ENCODE measurements at places on chromosomes 16 and 17.

- no peak for DNase-seq
These were observed 135.6 kb upstream of the IRX3 start for GRCh38 chr16:54422159-54422558.

DNA sequence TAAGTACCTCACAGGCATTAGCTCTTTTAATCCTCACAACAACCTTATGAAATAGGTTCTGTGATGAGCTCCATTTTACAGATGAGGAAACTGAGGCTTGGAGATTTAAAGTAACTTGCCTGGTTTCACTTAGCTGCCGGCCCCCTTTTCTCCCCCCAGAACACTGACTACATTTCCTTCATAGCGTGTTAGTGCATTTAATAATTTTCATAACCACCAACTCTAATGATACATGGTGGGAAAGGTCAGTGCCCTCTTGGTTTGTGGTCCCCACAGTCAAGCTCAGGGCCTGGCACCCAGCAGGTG, 16.5 kb upstream of the RHOT1 start:
- no peak for DNase-seq

GRCh38 chr17:8674344-8675305, 44.1 kb upstream of the MYH10 start:
- DNase-seq: no peak

GRCh38 chr16:938136-938535, 32.6 kb downstream of the LMF1 start:
- DNase-seq: no peak

GRCh38 chr17:5499476-5500231, 13.3 kb downstream of the MIS12 start:
- DNase-seq: no peak

DNA sequence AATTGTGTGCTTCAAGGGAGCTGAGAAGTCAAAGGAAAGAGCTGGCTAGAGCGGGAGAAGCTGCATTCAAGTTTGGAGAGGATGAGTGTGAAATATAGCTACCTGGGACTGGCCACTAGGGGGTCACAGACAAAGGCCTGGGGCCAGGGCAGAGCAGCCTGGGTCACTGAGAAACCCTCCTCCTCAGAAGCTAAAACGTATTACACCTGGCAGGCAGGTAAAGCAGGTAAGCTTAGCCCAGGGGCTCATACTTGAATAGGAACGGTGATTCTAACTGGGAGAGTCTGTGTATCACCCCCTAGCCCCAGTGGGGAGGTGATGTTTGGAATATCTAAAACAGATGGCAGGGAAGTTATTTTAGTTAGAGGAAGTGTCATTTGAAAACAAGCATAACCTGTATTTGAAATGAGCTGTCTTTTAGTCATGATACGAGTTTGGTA, 6.8 kb downstream of the KRT37 start:
- DNase-seq: peak; percentile 67

DNA sequence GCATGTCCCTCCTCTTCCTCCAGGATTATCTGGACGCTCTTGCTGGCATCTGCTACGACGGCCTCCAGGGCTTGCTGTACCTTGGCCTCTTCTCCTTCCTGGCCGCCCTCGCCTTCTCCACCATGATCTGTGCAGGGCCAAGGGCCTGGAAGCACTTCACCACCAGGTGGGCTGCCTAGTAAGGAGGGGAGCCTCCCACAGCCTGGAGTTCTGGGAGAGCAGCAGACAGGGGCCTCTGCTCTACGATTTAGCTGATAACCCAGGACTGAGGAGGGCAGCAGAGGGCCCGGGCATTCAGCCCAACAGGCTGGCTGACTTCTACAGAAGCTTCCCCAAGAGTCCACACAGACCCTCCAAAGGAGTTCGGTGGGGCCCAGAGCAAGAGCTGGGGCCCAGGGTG, 21.8 kb upstream of the DNAI2 start:
- DNase-seq: no peak

DNA sequence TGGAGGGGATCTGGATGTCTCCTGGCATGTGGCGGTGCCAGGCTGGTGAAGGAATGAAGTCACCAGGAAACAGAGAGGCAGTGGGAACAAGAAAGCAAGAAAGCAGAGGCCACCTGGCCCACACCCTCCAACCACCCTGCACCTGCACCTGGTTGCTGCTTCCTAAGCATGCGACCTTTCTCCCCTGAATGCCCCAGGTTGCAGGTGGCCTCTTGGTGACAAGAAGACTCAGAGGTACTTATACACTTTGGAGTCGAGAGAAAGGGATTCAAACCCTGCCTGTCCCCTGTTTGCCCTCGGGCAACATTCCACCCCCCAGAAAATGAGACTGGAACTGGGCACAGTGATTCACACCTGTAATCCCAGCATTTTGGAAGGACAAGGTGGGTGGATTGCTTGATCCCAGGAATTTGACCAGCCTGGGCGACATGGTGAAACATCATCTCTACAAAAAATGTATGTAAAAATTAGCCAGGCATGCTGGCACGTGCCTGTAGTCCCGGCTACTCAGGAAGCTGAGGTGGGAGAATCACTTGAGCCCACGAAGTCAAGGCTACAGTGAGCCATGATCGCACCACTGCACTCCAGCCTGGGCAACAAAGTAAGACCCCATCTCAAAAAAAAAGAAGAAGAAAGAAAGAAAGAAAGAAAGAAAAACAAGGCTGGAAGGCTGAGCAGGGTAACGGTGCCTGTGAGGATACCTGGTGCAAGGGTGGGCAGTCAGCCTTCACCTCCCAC, 34.6 kb upstream of the TNRC6C start:
- no peak for DNase-seq

GRCh38 chr17:1683459-1683858, 1.2 kb downstream of the PRPF8 start:
- DNase-seq: no peak

DNA sequence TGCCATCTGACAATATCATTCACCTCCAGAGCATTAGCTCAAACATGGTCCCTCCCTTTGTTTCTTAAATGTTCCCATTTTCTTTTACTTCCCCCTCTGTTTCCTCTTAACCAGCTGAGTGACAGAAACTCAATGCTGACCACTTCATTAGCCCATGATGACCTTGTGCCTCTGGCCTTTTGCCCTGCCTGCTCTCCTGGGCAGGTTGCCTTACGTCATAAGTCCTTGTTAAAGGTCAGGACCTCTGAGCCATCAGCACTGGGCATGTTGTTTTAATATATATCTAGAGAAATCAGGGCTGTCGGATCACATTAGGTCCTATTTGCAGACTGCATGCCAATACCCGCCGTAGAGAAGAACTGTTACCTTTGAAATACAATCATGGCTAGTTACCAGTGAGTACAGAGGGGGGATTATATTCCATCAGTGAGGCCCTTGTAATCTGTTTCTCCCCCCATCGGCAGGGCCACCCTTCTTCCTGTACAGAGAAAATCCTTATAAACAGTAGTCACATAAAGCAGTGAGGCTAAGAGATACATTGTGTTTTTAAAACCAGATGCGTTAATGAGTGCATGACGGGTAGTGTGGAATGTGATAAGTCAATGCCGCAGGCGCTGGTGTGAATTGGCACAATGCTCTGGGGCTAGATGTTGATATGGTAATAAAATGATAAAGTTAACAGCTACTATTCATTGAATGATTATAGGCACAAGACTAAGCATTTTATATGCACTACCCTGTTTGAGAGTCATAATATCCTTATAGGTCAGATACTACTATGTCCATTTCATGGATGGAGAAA, 94.3 kb upstream of the ZFHX3 start:
- DNase-seq: no peak

- no peak for DNase-seq
These were observed 27.1 kb downstream of the MMD start for GRCh38 chr17:55394357-55395021.

DNA sequence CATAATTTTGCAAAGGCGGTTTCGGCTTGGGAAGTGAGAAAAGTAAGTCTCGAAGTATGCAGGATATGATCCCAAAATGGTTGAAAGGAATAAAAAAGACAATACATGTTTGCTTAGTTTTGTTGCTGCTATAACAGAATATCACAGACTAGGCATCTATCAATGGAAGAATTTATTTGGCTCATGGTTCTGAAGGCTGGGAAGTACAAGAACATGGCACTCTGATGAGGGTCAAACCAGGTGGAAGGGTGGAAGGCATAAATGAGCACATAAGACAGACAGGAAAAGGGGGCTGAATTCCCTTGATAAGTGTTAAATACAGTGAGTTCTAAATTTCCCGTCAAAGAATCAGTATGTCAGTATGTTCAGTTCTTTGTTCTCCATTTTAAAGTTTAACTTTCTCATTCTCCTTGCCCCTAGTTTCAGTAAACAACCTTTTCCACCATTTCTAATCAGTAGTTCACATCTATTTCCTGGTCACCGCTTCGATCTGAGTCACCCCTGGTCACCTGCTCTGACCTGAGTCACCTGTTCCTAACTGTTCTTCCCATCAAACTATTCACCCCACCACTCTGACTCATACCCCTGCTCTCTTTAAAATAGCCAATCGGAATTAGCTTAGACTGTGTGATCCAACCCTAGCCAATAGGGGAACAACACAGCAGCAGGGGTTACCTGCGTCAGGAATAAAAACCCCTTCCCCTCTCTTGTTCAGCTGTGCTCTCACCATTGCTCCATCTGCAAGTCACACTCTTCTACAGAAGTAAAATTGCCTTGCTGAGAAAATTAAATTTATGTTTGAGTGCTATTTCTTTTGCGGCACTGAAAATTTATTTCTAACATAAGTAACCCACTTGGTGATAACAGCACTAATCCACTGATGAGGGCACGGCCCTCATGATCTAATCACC, 240.8 kb downstream of the STX8 start:
- DNase-seq: peak; percentile 21

GRCh38 chr16:68328151-68328859, 17.5 kb downstream of the PRMT7 start:
- peak; percentile 38 for DNase-seq

- DNase-seq: peak; percentile 13
These were observed 365.7 kb upstream of the PMFBP1 start for GRCh38 chr16:72537664-72538063.

- DNase-seq: no peak
These were observed 61.2 kb downstream of the RAB11FIP4 start for GRCh38 chr17:31452561-31453110.

GRCh38 chr17:44976206-44976605, 8.1 kb upstream of the C1QL1 start:
- no peak for DNase-seq

- DNase-seq: peak; percentile 35
These were observed 45.9 kb downstream of the SLC6A2 start for GRCh38 chr16:55701442-55702319.

DNA sequence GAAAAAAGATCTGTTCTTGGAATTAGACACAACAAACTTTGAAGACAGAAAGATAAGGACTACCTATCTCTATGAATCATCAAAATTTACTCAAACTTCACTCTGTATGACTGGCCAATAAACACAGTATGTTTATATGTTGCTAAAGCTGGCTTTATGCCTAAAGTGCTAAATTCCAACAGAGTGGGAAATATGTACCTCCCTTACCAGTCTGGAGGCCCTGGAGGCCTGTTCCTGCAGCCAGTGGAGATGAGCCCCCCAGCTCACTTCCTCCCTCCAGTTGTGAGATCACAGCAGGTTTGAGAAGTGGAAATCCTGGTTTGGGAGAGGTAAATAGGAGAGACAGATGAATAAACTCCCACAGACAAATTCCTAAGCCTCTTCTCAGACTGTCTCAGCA, 9.0 kb downstream of the ZNF23 start:
- DNase-seq: no peak

GRCh38 chr17:72422204-72422504, 301.3 kb downstream of the SOX9 start:
- peak; percentile 71 for DNase-seq

DNA sequence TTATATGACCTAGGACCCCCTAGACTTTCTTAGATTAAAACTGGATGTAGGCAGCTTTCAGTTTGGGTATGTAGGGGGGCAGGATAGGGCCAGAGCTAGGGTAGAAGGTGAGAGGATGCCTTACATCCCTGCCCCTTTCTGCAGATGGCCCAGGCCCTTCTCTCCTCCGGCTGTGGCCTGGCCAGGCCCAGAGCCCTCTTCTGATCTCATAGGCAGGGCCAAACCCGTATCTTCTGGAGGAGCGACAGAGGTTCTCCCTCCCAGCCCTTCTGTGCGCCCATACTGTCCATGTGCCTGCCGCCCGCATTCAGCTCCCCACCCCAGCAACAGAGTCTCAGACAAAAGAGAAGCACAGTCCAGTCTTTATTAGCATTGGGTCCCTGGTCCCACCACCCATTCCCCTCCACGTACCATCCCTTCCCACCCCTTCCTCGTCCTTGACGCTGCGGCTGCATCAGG, 2.0 kb upstream of the TSPOAP1 start:
- no peak for DNase-seq

DNA sequence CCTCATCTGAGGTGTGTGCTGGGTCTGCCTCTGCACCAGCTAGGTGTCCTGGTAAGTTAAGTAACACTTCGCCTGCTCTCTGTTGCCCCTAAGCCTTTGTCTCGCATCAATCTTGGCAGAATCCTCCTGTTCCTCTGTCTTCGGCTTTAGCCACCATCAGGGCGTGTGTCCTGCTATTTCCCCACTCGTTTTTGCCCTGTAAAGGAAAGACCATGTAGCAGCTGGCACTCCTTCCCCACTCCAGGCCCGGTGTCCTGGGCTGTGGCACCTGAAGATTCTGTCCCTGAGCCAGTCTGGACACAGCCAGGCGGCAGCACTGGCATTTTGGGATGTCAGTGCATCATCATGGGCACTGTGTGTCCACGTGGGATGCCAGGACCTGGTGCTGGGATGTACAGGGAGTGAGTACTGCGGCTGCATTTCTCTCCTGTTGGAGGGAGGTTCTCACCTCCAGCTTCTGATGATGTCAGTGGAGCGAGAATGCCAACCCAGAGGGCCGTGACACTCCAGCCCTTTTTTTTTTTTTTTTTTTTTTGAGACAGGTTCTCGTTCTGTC, 26.2 kb upstream of the FOXK2 start:
- DNase-seq: peak; percentile 67

DNA sequence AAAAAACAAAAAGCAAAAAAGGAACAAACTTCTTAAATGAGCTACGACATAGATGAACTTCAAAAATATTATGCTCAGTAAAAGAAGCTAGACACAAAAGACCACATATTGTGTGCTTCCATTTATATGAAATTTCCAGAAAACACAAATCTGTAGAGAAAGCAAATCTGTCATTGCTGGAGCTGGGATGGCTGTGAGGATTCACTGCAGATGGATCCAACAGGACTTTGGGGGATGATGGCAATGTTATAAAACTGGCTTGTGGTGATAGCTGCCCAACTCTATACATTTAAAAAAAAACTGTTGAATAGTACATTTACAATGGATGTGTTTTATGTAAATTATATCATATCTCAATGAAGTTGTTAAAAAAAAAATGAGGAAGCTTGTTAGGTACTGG, 52.6 kb upstream of the MAP3K14 start:
- no peak for DNase-seq

- no peak for DNase-seq
These were observed 3.3 kb downstream of the CDK3 start for GRCh38 chr17:76003915-76004314.

GRCh38 chr17:1130191-1130590, 49.6 kb downstream of the ABR start:
- DNase-seq: no peak

- DNase-seq: no peak
These were observed 9.1 kb downstream of the TFAP4 start for GRCh38 chr16:4263504-4264436.

Data from foreskin keratinocyte (primary cell).